ENCODE measurements at places on chromosomes 16 and 17.
A peak's percentile ranks its signal among the peaks of the same experiment; 100 is the strongest.

DNA sequence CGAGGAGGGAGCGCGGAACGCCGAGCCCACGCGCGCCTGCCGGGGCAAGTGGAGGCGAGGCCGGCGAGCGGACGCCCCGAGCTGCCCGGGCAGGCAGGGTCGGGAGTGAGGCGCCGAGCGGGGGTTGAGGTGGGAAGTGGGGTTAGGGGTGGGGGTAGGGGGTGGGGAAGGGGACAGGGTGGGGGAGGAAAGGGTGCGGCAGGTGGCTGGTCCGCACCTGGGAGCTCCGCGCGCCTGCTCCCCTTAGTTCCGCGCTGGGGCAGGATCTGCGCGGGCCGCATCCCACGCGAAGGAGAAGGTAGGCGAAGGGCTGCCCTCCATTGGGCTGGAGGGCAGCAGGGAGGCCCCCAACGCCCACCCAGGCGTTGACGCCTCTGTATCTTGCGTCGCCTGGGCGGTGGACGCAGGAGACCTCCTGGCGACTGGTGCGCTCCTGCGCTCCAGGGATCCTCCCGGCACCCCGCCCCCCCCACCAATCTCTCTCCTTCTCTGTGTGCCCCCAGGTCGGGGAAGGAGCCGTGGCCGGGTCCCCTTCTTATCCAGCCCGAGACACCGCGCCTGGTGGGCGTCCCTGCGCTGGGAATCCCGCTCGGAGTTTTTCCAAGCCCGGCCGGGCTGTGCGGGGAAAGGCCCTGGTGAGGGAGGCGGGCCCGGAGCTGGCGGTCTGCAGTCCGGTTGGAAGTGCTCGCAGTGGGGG lies 51.3 kb upstream of the AMZ2 start:
- peak; percentile 29 for DNase-seq

- no peak for DNase-seq
These were observed 36.6 kb upstream of the EMP2 start for GRCh38 chr16:10616756-10617640.

DNA sequence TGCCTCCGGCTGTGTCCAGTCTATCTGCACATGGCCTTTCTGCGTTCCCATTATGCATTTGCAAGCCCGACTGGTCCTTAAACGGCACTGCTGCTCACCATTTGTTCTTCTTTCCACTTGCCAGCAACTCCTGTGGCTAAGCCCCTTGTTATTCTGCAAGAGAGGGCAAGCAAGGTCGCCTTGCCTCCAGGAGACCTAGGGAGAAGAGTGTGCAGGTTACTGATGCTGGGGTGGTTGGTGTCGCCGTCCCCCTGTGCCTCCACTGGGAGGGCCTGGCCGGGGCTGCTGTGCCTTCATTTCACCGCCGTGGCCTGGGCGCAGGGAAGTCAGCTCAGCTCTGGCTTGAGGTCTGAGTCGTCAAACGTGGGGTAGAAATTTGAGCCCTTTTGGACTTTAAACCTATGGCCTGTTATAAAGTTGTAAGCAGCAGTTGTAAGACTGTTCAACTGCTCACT lies 12.7 kb downstream of the SLC6A4 start:
- DNase-seq = no peak

DNA sequence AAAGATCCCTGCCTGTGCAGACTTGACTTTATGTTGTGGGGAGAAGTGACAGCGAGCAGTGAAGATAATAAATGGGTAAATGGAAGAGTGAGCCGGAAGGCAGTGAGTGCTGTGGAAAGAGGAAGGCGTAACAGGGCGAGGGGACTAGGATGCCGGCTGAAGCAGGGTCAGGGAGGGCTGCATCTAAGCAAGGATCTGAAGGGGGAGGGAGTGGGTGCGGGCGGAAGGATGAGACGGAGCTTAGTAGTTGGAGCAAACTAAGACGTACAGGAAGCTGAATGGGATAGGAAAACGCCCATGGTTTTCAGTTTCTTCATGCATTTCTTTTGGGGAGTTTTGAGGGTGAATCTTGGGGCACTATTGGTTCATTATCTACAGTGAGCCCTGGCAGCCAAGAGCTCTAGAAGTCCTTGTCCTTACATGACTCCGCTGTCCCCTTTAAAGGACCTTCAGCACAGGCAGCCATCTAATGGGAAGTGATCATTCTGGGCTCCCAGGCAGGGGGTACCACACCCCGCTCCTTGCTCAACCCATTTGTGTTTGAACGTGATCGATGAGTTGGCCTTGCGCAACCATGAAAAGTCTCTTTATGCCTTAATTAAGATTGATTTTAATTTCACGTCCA lies 10.4 kb upstream of the NAT9 start:
- DNase-seq = no peak

- peak; percentile 76 for DNase-seq
These were observed 15.4 kb upstream of the CTCF start for GRCh38 chr16:67546761-67547422.

GRCh38 chr17:61503961-61504360 lies 51.7 kb downstream of the TBX4 start:
- no peak for DNase-seq

DNA sequence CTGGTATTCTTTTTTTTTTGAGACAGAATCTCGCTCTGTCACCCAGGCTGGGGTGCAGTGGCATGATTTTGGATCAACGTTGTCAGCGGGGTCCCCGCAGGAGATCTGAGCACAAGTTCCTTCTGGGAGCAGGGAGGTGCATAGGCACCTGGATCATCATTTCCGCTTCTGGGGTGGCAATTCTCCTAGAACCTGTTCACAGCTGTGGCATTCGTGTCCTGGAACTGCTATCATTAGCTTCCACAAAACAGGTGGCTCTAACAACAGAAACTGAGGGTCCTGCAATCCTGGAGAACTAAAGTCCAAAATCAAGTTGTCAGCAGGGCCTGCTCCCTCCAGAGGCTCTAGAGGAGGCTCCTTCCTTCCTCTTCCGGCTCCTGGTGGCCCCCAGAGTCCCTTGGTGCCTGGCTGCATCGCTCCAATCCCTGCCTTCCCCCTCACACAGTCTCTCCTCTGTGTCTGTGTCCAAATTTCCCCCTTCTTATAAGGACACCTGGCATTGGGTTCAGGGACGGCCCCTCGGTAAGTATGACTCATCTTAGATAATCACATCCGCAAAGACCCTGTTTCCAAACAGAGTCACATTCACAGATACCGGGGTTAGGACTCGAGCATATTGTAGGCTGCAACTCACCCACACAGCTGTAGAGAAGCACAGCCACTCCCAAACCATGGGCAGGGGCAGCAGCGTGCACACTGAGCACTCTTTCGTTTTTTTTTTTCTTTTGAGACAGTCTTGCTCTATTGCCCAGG lies 43.5 kb upstream of the KLHDC4 start:
- no peak for DNase-seq

GRCh38 chr16:67758966-67759365 lies 39.9 kb upstream of the GFOD2 start:
- no peak for DNase-seq

DNA sequence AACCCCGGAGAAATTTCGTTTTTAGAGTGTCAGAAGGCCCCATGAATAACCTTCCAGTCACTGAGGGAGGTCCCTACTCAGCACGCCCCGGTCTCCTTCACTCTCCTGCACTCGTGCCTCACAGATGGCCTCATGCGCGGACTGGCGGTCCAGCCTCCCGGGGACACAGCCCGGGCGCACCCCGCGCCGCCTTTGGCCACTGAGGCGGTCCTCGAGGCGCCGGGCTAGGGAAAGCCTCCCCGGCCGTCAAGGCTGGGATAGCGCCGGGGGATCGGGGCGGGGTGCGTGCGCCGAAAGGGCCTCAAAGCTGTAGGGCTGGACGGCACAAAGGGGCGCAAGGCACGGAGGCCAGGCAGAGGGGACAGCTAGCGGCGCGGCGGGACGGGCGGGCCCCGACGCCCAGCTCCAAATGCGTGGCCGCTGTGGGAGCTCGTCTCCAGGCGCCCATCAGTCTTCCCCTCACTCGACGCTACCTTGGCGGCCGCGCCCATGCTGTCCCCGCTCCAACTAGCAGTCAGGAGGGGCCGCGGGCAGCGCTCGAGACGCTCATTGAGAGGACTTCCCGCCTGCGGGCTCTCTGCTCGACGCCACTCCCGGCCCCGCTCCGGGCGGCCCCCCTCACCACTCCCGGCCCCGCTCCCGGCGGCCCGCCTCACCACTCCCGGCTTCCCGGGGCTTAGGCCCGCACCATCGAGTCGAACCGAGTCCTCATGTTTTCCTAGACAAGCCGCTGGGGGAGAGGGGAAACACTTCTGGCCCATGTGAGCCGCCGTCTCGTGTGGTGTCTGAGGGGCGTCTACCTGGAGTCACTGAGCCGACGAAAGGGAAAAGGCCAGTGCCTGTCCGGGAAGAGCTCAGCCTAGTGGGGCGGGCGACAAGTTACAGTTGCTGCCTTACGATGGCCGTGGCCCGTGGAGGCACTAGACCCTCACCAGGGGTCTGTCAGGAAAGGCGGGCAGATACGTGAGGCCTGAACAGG lies at the start of gene USP6:
TSS of gene USP6 (plus strand) at position 360 of the 979 bp plus-strand sequence. CDS start 14,336 bp downstream, outside the sequence.
- no peak for DNase-seq

- DNase-seq = no peak
These were observed 12.5 kb downstream of the KIF18B start for GRCh38 chr17:44935116-44935515.

DNA sequence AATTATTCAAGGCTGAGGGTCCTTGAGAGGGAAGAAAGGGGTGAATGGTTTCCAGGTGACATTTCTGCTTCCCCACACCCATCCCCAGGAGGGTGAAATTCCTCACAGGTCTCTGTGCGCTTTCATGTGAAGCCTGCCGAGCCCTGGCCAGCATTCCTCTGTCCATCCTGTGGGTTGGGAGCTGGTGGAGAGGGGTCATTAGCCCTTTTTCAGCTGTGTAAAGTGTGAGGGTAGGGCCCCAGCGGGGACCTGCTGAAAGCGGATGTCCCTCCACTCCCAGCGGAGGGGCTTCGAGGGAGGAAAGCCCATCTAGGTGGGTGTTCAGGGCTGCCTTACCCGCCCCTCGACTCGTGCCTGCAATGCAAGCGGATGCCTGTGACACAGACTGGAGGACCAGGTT lies 53.3 kb upstream of the DLX4 start:
- no peak for DNase-seq

DNA sequence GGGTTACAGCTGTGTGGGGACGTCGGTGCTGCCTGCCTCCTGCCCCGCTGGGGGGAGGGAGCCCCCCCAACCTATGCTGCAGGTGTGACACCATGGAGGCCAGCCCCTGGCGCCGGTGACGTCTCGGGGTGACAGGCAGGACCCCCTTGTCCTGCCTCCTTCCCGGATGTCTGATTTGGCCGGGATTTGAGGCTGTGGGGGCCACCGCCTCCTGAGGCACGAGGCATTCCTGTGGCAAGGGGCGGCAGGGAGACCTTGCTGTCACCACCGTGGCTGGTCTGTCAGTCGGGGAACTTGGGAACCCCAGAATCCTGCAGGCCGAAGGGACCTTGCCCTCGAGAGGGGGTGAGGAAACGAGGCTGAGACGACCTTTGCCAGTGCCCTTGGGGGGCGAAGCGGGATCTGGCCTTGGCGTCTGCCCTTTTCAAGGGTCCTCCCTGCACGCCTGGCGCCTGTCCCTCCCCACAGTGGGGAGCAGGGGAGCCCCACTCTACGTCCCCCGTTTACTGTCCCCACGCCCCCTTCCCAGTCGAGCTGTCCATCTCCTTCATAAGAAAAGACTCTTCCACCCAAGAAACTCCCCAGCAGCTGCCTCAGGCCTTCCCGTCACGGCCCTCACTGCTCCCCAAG lies 74.4 kb downstream of the METRNL start:
- no peak for DNase-seq

DNA sequence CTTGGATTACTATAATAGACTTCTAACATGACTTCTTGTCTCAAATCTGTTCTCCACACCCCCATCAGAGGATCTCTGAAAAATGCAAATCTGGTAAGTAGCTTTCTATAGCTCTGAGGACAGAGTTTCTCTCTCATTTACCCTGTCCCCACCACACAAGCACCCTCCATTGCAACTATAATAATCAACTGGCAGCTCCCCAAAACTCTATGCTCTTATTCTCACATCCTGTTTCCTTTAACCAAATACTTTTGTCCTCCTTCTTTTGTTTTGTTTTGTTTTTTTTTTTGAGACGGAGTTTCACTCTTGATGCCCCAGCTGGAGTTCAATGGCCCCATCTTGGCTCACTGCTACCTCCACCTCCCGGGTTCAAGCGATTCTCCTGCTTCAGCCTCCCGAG lies 73.4 kb downstream of the HELZ start:
- no peak for DNase-seq

- DNase-seq = no peak
These were observed 139.8 kb downstream of the ENGASE start for GRCh38 chr17:79214459-79214858.

DNA sequence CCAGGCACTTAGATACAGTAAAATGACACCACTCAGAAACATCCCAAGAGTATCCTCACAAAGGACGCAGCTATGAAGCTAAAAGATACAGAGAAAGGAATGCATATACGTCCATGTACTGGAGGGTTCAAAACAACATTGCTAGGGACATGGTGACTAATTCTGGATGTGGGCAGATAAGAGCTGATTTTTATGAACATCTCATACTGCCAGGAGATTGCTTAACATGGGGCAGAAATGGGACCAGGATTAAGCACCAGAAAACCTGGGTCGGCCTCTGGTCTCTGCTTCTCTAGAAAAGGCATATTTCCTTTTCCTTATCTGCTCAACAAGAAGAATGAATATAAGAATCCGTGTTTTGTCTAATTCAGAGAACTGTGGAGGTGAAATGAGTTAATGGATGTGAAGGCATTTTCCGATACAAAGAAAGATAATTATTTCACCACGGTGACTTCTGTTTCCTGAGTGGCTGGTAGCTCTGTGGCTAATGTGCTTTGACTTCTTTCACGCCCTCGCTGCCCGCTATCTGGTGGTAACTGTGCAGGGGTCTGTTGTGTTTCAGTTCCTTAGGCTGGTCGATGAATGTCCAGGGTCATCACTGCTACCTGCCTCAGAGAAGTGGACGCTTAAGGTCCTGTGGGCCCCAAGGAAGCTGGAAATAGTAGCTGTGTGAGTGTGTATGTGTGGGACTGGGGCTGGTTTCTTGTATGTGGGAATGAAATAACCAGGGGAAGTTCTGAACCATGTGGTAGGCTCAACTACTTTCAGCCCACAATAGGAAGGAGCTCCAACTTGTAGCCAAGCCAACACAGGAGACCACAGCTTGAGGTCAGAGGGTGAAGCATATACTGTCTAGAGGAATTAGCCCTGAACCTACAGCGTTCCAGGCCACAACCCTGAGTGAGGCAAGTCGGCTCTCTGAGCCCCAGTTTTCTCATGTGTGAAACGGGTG lies 15.8 kb upstream of the CCL5 start:
- DNase-seq = peak; percentile 47

- DNase-seq = peak; percentile 43
These were observed 37.4 kb downstream of the CLEC16A start for GRCh38 chr16:10981697-10982216.

DNA sequence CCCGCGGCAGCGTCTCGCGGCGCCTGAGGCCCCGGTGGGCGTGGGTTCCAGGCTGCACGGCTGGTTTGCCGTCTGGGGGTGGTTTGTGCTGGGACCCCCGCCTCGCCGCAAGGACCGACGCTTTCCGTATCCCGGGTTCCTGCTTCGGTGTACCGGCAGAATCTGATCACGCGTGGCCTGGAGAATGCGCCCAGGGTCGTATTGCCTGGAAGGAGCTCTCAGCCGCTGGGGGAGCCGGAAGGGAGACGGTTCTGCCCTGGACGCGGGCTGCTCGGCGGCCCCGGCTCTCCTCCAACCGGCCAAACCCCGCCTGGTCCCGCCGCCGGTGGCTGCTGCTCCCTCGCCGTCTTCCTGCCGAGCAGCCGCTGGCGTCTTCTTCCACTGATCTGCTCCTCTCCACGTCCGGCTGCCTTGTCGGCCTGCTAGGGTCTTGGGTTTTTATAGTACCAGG lies 39.8 kb downstream of the ZNF778 start:
- DNase-seq = no peak

GRCh38 chr17:30323895-30324319 lies 9.9 kb downstream of the TMIGD1 start:
- DNase-seq = peak; percentile 52
